ENCODE measurements at places on chromosomes 11 and 22.
A peak's percentile ranks its signal among the peaks of the same experiment; 100 is the strongest.

GRCh38 chr11:102843489-102843888 is at the start of gene MMP3:
Gene MMP3, minus strand, starts transcription at chr11:102843609. Its CDS starts 63 bp downstream, at chr11:102843546.
- no peak for DNase-seq

DNA sequence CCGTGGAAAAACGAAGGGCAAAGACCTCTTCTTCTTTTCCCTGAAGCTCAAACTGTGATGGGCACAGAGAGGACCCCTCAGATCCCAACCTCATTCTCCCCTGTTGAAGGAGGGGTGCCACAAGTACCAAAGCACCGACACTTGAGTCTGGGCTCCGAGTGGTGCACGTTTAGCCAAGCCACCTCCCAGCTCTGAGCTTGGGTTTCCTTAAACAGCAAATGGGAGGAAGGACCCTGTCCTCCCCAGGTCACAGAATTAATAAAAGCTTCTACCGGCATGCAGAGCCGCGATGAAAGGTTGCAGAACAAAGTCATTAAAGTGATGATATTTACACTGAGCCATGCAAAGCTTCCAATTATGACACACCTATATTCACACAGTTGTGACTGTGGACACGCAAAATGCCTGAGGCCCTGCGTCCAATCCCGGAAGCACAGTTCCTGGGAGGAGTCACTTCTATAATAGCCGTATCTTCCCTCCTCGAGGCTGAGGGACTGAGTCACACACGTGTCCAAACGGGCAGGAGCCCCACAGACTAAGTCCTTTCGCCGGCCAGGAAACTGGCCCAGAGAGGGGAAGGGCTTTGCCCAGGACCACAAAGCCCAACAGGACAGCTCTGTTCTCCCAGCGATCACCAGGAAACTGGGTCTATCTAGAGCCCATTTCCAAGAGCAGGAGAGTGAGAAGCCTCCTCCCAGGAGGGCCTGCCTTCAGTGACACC is 922 bp upstream of the CSNK1E start:
- DNase-seq: peak; percentile 93

- DNase-seq: no peak
Observed at GRCh38 chr11:89433278-89433677, 57.9 kb downstream of the NOX4 start.

- DNase-seq: no peak
Observed at GRCh38 chr22:35986088-35986487, 42.5 kb downstream of the RBFOX2 start.
